ENCODE measurements at places on chromosomes 2 and 18.

GRCh38 chr18:27823053-27823452 is 353.9 kb downstream of the CDH2 start:
- ATAC-seq, result no peak

DNA sequence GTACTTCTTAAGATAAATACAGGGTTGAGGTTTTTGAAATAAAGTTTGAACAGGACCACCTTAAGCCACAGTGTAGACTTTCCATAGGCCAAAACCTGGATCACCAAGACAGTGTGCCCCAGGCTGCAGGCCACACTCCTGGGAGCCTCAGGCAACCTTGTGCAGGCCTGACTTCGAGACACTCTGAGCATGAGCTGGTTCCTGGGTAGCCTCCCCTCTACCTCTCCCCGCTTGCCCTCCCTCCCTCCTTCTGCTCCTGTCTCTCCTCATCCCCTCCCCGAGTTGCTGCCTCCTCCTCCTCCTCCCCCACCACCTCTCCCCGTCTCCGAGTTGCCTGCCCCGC is 10.6 kb upstream of the PROC start:
- ATAC-seq, result peak; percentile 49

DNA sequence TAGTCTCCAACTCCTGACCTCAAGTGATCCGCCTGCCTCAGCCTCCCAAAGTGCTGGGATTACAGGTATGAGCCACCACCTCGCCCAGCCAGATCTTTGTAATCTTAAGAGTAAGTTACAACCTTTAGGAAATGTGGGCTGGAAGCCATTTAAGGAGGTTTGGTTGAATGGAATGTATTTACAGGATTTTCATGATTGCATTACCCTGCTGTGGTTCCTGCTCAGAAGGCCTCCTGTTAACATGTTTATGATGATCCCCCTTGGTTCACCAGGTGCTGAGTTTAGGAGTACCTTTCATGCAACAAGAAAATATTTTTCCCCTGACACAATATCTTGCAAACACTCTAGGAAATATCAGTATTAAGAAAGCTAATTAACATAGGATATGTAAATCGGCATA is 187.4 kb upstream of the SH3BP4 start:
- ATAC-seq, result no peak

GRCh38 chr2:239625156-239625845 is 224.5 kb upstream of the HDAC4 start:
- ATAC-seq, result no peak

GRCh38 chr2:76679025-76679396 is 843.2 kb downstream of the LRRTM4 start:
- ATAC-seq, result no peak

GRCh38 chr18:6600667-6601167 is 128.8 kb upstream of the ARHGAP28 start:
- ATAC-seq, result no peak

- peak; percentile 16 for ATAC-seq
Observed at GRCh38 chr2:54330926-54331835, 75.2 kb upstream of the TSPYL6 start.

DNA sequence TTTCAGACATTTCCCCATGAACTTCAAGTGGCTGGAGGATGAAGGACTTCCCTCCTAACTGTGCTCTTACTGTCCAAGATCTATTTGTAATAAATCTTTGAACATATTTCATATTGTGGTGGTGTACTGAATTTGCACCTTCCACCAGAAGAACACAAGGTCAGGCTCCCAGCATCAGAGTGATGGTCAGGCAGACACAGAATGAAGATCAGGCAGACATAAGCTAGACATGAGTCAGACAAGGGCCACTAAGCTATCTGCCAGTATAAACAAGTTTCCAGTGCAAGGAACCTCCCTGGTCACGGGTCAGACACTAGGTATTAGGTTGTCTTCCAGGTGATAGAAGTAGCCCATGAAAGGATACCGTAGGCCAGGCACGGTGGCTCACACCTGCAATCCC is 20.0 kb downstream of the AQP12B start:
- no peak for ATAC-seq

DNA sequence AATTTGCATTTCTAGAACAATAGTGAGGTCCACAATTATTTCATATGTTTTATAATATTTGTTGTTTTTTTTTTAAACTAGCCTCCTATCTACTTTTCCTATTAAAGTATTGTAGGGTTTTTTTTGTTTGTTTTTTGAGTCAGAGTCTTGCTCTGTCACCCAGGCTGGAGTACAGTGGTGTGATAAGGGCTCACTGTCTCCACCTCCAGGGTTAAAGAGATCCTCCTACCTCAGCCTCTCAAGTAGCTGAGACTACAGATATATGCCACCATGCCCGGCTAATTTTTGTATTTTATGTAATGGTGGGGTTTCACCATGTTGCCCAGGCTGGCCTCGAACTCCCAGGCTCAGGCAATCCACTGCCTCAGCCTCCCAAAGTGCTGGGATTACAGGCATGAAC is 122.5 kb downstream of the SLC39A10 start:
- no peak for ATAC-seq

DNA sequence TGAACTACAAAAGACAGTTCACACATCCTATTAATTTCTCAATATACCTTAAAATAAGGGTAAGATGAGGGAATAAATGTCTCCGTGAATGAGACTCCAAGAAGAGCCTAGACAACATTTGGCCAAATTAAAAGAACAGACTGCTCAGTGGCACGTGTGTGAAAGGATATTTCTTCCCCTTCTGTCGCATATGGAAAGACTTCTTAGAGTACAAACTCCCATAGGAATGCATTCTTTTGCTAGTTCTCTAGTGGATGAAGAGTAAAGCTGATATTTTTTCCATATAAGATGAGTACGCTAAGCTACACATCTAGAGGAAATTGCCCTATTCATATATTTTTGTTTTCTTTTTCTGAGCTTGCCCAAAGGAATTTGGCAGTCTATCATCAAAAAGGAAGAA is 710.0 kb upstream of the ID2 start:
- ATAC-seq, result no peak

DNA sequence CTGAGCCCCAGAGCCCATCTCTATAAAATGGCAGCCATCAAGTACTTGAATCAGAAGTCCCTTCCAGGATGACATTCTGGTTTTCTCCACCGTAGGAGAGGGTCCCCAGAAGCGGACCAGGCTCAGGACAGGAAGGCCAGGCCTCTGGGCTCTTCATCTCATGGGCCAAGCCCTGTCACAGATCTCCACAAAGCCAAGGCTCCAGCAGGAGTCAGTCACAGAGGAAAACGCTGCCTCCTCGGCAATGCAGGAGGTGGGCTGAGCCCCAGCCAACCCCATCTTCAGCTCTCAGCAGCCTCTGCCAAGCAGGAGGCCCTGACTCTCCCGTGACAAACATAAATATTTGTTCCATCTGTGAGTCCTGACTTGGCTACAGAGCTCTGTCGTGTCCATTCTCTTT is 39.4 kb upstream of the GPAT2 start:
- no peak for ATAC-seq

DNA sequence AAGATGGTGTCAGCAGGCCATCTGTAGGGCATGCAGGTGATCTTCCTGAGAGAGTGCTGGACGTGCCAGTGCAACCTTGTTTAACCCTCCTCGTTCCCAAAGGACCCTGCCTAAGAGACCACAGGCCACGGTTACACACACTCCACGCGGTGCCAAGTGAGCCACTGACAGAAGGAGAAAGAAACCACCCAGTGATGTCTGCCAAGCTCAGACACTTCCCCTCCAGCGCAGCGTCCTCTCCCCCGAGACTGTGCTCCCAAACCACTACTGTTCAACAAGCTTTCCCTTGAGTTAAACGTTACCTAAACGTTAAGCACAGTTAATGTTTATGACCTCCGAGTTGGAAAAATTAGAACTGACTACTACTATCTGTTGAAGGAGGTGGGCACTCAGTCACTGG is 119.1 kb upstream of the NCK2 start:
- no peak for ATAC-seq

GRCh38 chr2:149601141-149601796 is 13.7 kb upstream of the MMADHC start:
- ATAC-seq, result peak; percentile 28

GRCh38 chr2:27889774-27890145 is 427 bp downstream of the RBKS start:
- ATAC-seq, result peak; percentile 1

DNA sequence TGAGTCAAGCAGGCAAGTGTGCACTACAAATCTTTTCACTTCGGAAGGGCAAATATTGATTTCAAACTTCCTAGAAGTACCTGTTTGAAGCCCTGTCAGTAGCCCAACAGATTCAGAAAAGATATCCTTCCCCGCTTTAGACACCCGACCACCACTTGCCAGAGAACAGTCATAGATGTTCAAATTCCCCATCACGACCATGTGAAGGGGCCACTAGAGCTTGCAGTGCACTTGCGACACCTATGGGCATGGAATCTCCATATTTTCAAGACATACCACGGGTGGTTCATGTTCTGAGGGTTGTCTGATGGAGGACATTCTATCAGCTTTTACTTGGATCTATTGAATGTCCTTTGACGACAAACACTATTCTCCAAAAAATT is 23.8 kb downstream of the GNLY start:
- no peak for ATAC-seq

DNA sequence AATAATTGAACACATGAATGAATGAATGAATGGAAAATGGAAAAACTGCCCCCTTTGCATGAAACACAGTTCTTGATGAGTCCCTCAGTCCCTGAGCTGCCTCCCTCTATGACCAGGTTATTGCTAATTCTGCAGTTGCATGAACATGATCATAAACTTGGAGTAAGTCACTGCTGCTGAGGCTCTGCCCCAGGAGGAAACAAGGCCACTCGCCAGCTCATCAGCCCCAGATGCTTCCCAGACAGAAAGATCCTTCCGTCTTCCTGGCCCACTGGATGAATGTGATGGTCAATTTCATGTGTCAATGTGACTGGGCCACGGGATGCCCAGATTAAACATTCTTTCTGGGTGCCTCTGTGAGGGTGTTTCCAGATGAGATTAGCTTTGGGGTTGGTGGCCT is 16.4 kb downstream of the GPR45 start:
- ATAC-seq, result no peak

- ATAC-seq, result no peak
Observed at GRCh38 chr2:9897846-9898245, 53.6 kb upstream of the GRHL1 start.

- ATAC-seq, result no peak
Observed at GRCh38 chr2:193806088-193806774, 1611.5 kb upstream of the TMEFF2 start.

- ATAC-seq, result no peak
Observed at GRCh38 chr2:16073471-16073870, 133.1 kb downstream of the MYCN start.

DNA sequence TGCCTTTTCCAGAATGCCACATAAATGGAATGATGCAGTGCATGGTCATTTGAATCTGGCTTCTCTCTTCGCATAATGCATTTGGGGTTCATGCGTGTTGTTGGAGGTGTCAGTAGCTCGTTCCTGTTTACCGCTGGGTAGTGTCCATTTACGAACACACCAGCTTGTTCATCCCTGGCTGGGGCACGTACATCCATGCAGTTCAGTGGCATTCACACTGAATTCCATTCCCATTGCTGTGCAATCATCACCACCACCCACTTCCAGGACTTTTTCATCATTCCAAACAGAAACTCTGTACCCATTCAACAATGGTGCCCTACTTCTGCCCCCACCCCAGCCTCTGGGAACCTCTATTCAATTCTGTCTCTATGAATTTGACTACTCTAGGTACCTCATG is 14.7 kb upstream of the CIDEA start:
- no peak for ATAC-seq

All from activated T-helper 17 cell treated with anti-CD3 and anti-CD28 coated beads, Interleukin-2, amount 50 U/mL, for 72 hours (primary cell).